ENCODE measurements at places on chromosomes 7 and 10.

DNA sequence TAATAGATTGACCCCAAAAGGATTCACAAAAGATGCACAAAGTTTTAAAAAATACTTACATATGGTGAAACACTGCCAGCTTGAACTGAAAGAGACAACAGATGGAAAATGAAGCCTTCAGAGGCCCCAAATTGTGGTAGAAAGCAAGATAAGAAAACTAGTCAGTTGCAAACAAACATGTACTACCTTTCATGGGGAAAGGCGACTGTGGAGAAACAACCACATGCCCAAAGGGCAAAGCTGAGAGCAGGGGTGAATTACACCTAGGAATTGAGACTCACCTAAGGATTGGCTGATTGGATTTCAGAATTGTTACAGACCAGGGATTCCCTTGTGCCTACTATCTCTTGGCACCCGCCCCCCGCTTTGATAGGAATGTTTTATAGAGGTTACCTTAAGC lies 13.1 kb downstream of the EPC1 start:
- DNase-seq = no peak

DNA sequence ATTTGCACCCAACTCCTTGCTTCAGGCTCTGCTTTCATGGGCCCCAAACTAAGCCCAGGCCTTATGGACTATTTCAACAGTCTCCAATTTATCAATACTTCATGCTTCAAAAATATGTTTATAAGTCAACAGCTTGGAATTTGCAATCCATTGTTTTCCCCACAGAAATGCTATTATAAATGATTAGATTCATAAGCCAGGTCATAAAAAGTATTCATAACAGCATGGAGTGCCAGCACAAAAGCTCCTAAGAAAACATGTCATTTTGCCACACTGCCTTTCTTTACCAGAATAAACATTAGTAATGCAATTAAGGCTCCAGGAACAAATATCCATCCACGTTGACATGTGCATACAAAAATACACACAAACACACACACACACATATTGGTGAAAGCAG lies 30.1 kb downstream of the OSBPL3 start:
- no peak for DNase-seq

- DNase-seq = peak; percentile 2
Observed at GRCh38 chr7:55774327-55775050, 88.1 kb downstream of the SEPTIN14 start.

- DNase-seq = no peak
Observed at GRCh38 chr10:58567652-58568051, 55.0 kb downstream of the BICC1 start.

- DNase-seq = no peak
Observed at GRCh38 chr7:42590771-42591310, 321.0 kb downstream of the C7orf25 start.

DNA sequence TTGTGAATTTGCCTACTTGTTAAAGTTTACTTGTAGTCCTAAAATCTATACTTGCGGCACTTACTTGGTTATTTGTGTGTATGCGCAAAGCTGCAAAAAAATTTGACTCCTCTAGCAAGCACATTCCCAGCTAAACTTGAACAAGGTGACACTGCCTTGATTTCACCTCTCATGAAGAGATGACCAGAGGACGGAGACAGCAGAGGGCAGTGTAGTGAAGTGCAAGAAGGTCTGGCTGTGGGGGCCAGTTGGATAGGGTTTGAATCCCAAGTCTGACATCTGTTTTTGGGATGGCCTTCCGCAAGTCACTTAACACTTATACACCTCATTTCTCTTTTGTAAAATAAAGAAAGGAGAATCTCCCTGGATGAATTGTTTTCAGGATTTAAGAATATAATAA lies 15.7 kb downstream of the SLK start:
- no peak for DNase-seq

DNA sequence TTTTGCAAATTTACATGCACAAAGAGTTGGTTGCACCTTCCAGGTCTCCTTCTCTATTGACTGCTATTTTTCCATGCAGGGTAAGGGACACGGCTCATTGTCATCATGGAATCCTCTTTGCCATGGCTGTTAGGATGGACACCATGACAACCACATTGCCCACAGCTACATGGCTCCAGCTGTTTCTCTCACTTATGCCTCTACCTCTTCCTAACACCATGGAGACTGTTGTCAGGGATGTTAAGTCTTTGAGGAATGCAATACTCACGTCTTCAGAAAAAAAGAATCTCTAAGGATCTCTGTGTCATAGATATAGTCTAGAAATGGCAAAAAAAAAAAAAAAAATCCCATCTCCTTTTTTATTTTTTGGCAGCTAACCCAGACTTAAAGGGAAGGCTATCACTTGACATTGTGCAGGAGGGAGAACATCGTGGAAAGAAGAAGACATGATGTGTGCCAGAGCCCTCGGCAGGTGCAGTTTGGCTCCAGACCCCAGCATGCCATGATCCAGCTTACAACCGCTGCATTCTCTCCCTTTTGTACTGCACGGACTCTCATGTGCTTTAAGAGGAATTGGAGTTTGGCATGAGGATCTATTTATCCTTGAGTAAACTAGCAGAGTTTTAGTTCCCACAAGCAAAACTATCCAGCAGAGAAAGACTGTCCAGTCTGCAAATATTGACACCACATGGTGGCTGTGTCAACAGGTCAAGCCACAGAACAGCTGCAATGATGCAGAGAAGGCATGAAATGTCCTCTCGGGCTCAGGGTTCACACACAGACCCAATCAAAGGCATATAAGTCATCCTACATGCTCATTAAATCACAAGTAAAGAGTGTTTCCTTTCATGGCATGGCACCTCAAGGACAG lies 70.8 kb downstream of the FRMD4A start:
- no peak for DNase-seq
